GM12891 (cell line): ENCODE measurements at places on chromosomes 4 and X.

- DNase-seq = no peak
Measured at GRCh38 chrX:82734140-82734539, 774.0 kb upstream of the POU3F4 start.

DNA sequence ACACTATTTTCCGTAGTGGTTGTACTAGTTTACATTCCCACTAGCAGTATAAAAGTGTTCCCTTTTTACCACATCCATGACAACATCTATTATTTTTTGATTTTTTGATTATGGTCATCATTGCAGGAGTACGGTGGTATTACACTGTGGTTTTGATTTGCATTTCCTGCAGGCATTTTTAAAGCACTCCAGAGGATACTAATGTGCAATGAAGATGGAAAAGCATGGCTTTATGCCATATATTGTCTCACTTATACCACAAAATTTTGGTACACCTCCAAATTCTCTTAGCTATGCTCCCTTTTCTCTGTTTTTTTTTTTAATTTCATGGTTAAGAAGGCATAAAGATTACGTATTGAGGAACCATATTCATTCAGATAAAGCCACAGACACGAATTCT lies 35.1 kb upstream of the NPY2R start:
- no peak for DNase-seq

GRCh38 chr4:128483041-128483440 lies 195.4 kb upstream of the PGRMC2 start:
- no peak for DNase-seq

DNA sequence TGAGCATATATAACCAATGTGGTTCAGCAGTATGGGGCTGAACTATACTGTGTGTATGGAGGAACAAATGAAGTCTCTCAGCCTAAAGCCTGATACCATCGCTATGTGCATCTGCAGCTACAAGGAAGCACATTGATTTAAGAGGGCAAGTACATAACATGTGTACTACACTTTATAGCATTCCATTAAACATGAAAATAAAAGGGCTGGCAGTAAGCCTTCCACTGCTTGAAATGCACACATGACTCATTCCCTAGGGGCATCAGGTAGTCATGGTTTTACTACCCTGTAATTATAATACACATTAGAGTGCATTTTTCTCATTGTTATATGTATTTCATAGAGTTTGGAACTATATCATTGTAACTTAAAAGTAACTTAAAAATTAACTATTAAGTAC lies 51.2 kb downstream of the SMARCA1 start:
- no peak for DNase-seq

GRCh38 chrX:153723351-153724251 lies 586 bp downstream of the BCAP31 start:
- peak; percentile 54 for DNase-seq
